LNCaP clone FGC (cell line): ENCODE measurements at places on chromosomes 1 and 21.

- DNase-seq: no peak
Measured at GRCh38 chr1:149993181-149993580, 17.3 kb downstream of the OTUD7B start.

DNA sequence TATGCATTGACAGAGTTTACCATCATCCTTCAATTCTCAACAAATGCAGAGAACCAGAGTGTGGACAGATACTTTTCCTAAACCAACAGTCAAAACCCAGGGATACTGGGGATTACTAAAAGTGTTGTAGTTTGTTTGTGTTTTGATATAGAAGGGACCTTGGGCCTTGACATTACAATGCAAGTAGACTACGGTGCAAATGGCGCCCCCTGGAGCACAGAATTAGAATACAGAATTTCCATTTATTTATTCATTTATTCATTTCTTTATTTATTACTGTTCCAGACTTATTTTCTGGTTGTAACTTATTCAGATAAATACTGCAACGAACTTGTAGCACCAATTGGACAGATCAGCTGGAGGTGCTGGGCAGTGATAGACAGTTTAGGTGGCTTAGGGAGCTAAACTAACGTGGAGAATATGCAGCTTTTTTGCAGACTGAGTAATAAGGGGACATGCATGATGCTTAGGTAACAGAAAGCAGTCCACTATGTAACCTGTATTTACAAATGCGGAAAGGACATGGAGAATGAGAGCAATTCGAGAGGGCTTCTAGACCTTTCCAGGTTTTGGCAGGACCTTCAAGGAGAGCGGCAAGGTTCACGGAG is 42.6 kb downstream of the KIRREL1 start:
- DNase-seq: no peak

GRCh38 chr1:109306832-109307273 is at the start of gene MYBPHL:
Gene MYBPHL, minus strand, starts transcription at chr1:109307011. Its CDS starts 20 bp downstream, at chr1:109306991.
- no peak for DNase-seq

- no peak for DNase-seq
Measured at GRCh38 chr1:204355913-204356312, 3.8 kb downstream of the PLEKHA6 start.

- no peak for DNase-seq
Measured at GRCh38 chr1:151277249-151277648, 4.8 kb upstream of the ZNF687 start.
